CD4-positive, alpha-beta T cell treated with Interleukin-2 at 100 ng/mL for 4 hours (primary cell): ENCODE measurements at places on chromosomes 2 and 18.

DNA sequence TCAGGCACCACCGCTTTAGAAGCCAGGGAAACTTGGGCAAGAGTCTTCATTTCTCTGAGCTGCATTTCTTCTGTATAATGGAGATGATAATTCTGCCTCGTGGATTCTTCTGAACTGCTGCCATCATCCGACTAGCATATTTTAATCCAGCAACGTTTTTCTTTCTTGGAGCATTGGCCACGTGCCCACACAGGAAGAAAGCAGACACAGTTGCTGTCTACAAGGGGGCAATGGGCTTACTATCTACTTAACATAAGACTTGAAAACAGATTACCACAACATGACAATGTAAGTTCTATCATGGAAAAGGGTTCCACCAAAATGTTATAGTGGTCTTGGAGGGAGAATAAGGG, 176.5 kb downstream of the FAM210A start:
- DNase-seq: no peak

DNA sequence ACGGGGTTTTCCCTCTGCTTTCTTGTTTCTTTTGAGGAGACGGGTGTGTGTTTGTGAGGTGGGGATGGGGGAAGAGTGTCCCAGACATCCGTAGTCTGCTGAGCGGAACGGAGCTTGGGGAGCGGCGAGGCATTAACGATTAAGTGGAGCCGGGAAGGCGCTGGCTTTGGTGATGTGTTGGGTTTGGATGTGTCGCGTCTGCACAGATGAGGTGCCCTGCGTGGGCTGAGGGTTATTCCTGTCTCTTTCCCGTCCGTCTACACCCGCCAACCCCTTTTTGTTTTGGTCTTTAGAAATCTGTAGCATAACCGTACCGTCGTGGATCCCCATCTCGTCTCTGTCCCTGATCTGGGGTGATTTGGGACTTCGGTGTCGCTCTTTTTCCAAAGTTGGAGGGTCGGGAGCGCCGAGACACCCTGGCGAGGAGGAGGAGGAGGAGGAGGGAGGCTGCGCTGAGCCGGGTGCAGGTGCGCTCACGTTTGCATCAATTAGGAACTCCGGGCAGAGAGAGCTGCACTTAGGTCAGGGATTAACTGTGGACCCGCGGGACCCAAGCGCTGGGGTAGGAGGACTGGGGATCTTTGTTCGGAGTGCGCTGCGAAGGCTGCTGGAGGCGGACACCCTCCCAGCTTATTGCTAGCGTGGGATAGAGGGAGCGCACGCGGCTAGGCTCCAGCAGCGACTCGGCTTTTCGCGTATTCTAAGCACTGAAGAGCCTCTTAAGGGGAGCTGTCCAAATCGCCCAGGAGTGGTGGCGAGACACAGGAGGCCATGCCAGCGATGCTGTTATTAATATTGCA, 720.3 kb downstream of the DPP10 start:
- DNase-seq: no peak

DNA sequence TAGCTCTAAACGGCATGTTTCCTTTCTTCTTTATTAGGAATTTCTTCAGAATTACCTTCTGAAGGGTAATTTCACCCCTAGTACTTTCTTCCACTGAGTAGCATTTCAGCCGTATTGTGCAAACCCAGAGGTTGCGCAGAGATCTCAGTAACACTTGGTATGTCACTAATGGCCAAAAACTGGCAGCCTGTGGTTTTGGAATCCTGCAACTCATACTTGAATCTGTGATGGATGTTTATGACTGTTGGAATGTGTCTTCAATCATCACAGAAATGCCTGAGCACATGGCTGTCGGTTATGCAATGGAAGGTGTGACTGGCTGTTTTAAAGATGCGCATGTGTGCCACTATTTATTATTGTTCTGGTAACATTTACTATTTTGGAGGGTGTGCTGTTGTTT, 100.0 kb downstream of the COLEC12 start:
- no peak for DNase-seq

DNA sequence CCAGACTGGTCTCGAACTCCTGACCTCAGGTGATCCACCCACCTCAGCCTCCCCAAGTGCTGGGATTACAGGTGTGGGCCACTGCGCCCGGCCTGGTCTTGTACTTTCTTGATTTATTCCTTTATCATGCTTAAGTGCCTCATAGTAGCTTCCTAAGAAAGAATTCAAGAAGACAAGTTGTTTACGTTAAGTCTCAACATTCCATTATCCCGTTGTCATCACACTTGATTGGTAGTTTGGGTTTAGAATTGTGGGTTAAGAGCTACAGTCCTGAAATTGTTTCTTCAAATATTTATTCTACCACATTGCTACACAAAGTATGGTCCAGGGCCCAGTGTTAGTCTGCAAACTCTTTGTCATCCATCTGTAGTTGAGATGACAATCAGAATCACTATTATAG, 194.0 kb downstream of the VWC2L start:
- no peak for DNase-seq
